ENCODE measurements at places on chromosomes 1 and 21. TPM values are rescaled to one million over a fixed set of nuclear protein-coding genes. Genes with fewer than 3 reads are reported as not detected.

Gene CNIH3
- 0.63 TPM for total RNA-seq

Gene PGBD5
- total RNA-seq = not detected

Gene AHCYL1
- 89.6 TPM for total RNA-seq

Gene RASAL2
- not detected for total RNA-seq

Gene CLEC20A
- total RNA-seq = not detected

Gene DENND2C
- total RNA-seq = 0.90 TPM

Gene CHRM3
- total RNA-seq = 0.26 TPM

Gene S100A7A
- not detected for total RNA-seq

Gene CNKSR1
- 1.5 TPM for total RNA-seq

Gene HRNR
- total RNA-seq = not detected

Gene GBP3
- 4.5 TPM for total RNA-seq

Gene PRAMEF8
- total RNA-seq = not detected

Gene FCAMR
- total RNA-seq = not detected

Gene WDR64
- total RNA-seq = not detected

Gene ZNF672
- 50.3 TPM for total RNA-seq

Gene CYP4B1
- total RNA-seq = not detected

Gene TDRD5
- total RNA-seq = not detected

Gene AHDC1
- 12.1 TPM for total RNA-seq

Gene TNFSF18
- total RNA-seq = not detected

Gene ATP6V1G3
- not detected for total RNA-seq

Gene PERM1
- total RNA-seq = not detected

Gene CYP4X1
- total RNA-seq = not detected

Gene ALPL
- not detected for total RNA-seq

Gene UBXN10
- 0.55 TPM for total RNA-seq

Gene CASQ2
- not detected for total RNA-seq

Gene AJAP1
- not detected for total RNA-seq

Gene ZNF697
- total RNA-seq = 0.62 TPM

Gene VAV3
- 3.3 TPM for total RNA-seq

Gene COPA
- 132 TPM for total RNA-seq

Gene HCRTR1
- not detected for total RNA-seq

Gene OLIG2
- total RNA-seq = not detected

Data from activated CD4-positive, alpha-beta memory T cell treated with anti-CD3 and anti-CD28 coated beads for 36 hours (primary cell).